ENCODE measurements at places on chromosomes 16 and 17. TPM values are rescaled to one million over a fixed set of nuclear protein-coding genes. Genes with fewer than 3 reads are reported as not detected.

- DNase-seq, result no peak
Observed at GRCh38 chr16:68907781-68908181, 64.5 kb downstream of the TANGO6 start.

GRCh38 chr16:14409563-14409962 is 220.5 kb downstream of the PARN start:
- DNase-seq, result no peak

MYCBPAP gene
- 24.3 TPM for total RNA-seq

CES5A gene
- total RNA-seq, result not detected

- no peak for DNase-seq
Observed at GRCh38 chr17:74854792-74855191, 4.9 kb downstream of the GRIN2C start.

- DNase-seq, result peak; percentile 43
Observed at GRCh38 chr16:48576927-48577326, 33.1 kb downstream of the N4BP1 start.

DNA sequence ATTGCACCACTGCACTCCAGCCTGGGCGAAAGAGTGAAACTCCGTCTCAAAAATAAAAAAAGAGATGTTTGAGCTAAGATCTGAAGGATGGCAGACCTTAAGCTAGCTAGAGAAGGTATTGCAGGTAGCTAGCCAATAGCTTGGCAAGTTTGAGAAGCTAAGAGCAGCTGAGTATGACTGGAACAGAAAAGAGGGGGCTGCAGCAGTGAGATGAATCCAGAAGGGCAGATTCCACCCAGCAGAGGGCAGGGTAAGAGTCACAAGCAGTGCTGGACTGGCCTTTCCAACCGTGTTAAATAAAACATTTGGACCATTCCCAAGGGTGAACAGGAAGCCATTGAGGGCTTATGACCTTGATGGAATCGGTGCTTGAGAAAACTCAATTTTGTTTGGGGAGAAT is 5.7 kb upstream of the PHAF1 start:
- no peak for DNase-seq

NPIPB4 gene
- 197 TPM for total RNA-seq

- DNase-seq, result no peak
Observed at GRCh38 chr16:9308850-9309249, 217.4 kb downstream of the HAPSTR1 start.

PRSS8 gene
- not detected for total RNA-seq

DNA sequence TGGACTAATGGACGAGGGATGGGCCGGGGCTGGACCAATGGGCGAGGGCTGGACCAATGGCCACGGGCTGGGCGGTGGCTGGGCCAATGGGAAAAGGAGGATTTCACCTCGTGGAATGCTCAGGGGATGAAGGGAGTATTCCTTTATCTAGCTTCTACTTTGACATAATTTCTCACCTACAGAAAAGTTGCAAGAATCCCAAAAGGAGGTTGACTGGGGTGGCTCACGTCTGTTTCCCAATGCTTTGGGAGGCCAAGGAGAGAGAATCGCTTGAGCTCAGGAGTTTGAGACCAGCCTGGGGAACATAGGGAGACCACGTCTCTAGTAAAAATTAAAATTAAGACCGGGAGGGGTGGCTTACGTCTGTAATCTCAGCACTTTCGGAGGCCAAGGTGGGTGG is 5.7 kb upstream of the FLYWCH1 start:
- DNase-seq, result no peak

MMP28 gene
- not detected for total RNA-seq

GNG13 gene
- not detected for total RNA-seq

TRIM16 gene
- total RNA-seq, result 23.7 TPM
